ENCODE measurements at places on chromosomes 1 and 21.

DNA sequence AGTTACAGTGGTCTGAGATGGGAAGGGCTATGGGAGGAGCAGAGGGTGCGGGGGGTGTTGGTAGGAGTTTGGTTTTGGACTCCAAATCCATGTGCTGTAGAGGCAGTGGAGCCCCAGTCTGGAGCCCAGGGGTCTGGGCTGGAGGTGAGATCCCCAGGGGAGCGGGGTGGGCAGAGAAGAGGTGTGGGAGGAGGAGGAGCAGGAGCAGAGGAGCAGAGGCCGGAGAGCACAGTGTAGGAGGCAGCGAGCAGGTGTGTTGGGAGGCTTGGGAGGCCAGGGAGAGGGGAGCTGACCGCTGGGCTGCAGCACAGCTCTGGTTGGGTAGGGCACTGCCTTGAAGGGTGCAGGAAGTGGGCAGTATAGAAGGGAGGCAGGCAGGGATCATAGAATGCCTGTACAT, 28.9 kb downstream of the LHX4 start:
- DNase-seq, result no peak

DNA sequence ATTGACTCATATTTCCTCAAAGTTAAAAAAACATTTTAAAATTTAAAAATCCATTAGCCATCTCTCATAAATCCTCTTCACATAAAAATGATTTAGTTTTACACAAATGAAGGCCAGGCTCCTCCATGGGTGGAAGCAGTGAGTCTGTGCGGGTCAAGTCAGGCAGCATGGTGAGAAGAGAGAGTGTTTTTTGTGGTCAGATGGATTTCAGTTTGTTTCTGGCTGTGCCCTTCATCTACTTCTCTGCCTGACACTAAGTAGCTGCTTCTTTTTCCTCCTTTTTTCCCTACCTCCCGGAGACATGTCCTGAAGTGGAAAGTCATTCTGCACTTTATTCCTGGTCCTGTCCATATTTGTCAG, 10.3 kb downstream of the PLA2G4A start:
- no peak for DNase-seq

- no peak for DNase-seq
Measured at GRCh38 chr21:44850905-44851657, 22.4 kb downstream of the PTTG1IP start.

DNA sequence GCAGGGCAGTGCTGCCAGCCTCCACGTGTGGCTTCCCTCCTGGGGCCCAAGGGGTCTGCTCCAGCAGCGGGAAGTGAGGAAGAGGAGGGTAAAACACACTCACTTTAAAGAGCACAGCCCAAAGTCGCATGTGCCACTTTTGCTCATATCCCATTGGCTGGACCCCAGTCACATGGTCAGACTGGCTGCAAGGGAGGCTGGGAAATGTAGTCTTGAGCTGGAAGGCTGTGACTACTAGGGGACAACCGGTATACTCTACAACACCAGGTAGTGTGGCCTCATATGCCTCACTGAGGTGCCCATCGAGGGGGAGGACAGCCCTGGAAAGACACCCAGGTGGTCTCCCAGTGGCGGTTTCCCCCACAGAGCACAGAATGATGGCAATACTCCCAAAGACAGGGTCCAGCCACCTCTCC, 45.2 kb downstream of the CAMK2N1 start:
- DNase-seq, result no peak

DNA sequence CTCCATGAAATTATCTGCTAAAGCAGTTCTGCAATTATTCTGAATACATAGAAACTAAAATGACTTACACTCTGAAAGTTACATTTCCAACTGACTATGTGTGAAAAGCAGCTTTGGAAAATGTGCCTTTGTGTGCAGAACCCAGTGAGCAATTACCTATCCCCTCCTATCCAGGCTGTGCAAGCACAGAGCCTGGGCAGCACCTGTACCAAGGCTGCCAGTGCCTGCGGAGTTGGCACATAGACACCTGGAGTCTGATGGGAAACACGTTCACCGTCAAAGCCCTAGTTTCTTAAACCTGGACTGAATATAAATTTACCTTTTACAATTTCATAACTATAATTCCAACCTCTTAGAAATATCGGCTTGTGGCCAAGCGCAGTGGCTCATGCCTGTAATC, 307.3 kb downstream of the KCNH1 start:
- DNase-seq, result no peak

GRCh38 chr1:39652554-39652953, 13.1 kb upstream of the HEYL start:
- DNase-seq, result no peak

DNA sequence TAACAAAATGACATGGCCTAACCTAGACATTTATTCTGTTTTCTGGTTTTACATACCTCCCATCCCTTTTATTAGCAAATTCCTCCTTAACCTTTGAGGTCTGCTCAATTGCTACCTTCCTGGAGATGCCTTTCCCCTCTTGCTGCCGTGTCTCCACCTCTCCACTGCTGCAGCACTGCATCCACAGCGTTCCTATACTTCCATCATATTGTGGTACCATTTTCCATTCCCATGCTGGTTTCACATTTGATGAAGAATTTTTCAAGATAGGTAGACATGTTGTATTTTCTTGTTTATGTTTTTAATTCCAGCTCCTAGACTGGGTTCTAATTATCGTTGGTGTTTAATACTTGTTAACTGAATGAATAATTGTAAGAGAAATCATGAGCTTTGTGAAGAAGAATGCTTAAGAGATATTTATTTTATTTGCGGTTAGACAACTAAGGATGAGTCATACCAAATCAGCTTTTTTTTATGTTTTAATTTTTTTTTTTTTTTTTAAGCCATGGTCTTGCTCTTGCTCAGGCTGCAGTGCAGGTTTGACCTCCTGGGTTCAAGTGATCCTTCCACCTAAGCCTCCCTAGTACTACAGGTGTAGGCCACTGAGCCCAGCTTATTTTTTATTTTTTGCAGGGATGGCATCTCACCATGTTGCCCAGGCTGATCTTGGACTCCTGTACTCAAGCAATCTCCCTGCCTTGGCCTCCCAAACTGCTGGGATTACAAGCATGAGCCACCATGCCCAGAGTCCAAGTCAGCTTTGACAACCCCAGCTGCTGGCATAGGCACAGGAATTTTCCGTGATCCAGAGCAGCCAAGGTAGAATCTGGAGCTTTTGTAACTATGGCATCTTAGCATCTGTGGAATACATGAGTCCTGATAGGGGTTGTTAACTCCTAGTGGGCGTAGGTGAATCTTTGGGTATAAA, 44.0 kb downstream of the ATP6V1G3 start:
- DNase-seq, result no peak

DNA sequence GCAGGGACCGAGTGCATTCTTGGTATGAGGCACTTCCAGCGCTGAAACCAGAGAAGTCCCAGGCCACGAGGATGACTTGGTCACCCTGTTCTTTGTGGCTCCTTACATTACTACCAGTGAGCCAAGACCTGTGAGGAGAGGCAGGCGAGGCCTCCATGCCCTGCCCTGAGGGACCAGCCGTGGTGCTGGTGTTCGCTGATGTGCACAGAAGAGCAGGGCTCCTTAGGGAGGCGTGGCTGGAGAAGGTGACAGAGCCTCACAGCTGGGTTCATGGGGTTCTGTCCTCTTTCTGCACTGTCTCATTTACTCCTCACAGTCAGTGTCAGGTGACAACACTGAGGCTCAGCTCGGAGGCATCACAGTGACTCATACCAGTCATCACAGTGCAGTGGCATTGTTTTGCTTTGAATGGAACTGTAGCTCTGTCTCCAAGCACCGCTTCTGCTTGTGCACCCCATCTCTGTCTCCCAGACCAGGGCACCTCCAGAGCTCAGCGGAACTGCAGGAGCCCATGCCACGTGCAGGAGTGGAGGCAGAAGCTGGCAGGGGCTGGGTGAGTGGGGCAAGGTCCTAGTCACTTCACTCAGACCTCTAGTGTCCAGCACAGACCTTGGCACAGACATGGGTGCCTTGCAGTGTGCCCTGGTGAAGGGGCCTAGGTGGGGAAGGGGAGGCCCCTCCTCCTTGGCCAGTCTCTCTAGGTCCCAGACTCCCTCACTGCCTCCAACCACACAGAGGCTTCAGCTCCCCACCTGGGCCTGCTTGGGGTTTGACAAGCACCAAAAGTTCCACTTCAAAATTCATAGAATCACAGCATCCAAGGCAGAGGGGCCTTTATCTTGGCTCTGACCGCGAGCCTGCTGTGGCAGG, 310.9 kb downstream of the MATN1 start:
- DNase-seq, result no peak

- DNase-seq, result no peak
Measured at GRCh38 chr1:228457017-228457395, 30.2 kb upstream of the RNF187 start.

All from activated gamma-delta T cell (primary cell).